A172 (cell line): ENCODE measurements at places on chromosomes 6 and 20. TPM values are rescaled to one million over a fixed set of nuclear protein-coding genes. Genes with fewer than 3 reads are reported as not detected.
A peak's percentile ranks its signal among the peaks of the same experiment; 100 is the strongest.

DNA sequence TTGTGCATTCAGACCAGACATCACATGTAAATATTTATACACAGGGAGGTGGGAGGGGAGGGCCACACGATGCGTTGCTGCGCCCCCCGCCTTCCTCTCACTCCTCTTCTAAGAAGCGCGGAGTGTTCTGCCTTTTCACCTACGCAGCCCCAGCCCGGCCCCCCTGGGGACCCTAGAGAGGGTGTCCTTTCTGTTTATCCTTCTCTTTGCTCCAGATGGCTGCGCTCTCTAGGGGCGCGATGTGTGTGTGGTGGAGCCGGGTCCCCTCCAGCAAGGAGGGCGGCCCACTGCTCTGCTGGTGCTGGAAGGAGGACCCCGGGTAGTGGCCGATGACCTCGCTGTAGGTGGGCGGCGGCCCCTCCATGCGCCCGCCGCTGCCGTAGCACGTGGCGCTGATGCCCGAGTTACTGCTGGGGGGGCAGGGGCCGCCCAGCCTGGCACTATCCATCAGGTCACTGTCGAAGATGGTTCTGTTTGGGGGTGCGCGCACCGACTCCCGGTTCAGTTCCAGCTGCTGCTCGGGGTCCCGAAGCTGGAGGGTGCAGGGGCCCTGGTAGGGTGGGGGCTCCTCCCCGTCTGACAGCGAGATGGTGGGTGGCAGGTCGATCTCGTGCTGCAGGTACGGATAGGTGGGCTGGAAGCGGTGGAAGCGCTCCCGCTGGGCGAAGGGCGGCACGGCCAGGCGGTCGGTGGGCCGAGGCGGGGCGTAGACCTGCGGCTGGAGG is 31.8 kb upstream of the ZBP1 start:
- no peak for DNase-seq

DNA sequence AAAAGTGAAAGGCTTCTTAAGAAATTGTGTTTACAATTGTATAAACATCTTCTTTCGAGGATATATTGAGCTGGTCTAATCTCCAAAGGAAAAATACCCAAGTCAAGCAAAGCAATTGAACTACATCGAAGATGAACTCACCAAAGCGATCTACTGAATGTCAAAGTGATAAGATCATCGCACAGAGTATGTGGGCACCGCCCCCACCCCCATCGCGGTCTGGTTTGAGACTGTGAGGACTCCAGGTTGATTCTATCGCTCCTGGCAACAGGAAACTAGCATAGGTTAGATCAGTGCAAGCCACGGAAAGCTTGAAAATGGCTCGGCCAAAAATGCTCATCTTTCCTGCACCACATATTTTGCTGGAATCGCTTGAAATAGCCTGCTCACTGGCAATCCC is 133.2 kb upstream of the RPS6KA2 start:
- no peak for DNase-seq

GRCh38 chr6:79420054-79420453 is 117.2 kb downstream of the LCA5 start:
- DNase-seq, result no peak

- DNase-seq, result no peak
Observed at GRCh38 chr6:169222126-169222525, 31.5 kb downstream of the THBS2 start.

DNA sequence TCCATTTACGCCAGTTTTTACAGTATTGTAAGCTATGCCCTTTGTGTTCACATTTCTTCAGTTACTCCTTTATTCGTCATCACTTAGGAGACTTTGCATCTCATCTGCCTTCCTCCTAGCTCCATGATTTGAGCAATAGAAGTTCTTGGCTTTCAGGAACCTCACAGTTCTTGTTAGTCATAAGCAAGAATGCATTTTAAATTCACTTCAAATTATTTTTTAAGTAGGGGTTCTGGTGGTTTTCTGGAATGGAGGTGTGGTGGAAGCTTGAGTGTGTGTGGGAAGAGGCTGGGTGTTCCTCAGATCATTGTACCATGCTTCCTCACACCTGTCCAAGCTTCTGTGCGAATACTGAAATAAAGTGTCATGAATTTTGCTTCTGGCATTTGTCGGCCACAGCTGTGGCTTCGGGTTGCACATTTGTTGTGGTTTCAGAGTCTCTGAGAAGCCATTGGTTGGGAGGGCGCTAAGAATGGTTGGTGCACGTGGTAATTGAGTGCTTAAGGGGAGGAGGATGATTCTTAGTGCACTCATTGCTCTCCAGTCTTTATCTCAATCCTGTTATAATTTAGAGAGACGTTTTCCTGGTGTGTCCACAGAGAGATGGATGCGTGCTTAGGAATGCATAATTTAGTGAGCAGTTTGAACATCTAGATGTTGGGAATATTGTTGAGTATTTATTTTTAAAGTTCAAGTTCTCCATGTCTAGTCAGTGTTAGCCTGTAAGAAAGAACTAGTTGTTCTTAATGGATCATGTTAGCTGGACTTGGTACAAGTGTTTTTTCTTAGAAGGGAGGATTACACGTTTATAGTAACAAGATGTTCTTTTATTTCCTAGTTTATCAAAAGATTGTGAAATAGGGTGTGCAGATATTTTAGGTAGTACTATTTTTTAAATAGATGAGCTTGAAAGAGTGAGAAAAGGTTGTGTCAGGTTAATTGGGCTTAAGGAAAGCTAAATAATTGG is 31.9 kb downstream of the FOXO3 start:
- peak; percentile 75 for DNase-seq

GRCh38 chr6:148166339-148166968 is 176.2 kb upstream of the SASH1 start:
- peak; percentile 46 for DNase-seq

- DNase-seq, result peak; percentile 89
Observed at GRCh38 chr6:33610067-33610466, 11.1 kb upstream of the ITPR3 start.

DNA sequence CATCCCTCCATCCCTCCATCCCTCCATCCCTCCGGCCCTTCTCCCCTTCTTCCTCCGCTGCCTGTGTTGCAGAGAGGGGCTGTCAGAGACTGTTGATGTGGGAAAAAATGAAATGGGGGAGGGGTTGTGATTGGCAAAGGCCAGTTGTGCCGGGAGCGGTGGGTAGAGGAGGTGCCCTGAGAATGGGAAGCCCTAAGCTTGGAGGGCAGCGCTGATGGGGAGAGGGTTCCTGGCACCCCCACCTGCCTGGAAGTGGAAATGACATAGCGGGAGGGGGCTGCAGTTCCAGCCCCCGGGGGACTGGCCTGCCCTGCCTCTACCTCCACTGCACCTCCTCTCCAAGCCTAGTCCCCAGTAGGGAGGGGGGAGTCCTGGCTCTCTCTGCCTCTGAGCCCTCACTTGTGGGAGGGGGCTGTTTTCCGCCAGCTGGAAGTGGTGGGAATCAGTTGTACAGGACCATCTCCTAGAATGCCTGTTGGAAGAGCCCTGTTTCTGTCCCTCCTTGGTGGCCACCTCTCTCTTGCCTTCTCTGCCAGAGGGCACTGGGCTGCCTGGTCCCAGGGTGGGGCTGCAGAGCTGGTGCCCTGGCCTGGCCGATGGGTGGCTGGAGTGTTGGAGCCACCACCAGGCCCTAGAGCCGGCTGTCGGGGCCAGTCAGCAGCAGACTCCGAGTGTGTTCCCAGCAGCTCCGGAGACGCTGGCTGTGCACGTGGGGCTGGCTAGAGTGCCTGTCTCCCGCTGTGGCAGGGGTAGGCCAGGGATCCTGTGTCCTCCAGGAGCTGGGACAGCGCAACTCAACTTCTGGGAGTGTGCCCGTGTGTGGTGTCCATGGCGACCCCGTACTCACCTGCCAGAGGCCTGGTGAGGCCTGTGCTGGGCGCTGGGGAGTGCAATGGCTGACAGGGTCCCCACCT is 1.5 kb downstream of the DLGAP4 start:
- no peak for DNase-seq

GRCh38 chr6:18330548-18331081 is 56.5 kb upstream of the RNF144B start:
- DNase-seq, result no peak

DNA sequence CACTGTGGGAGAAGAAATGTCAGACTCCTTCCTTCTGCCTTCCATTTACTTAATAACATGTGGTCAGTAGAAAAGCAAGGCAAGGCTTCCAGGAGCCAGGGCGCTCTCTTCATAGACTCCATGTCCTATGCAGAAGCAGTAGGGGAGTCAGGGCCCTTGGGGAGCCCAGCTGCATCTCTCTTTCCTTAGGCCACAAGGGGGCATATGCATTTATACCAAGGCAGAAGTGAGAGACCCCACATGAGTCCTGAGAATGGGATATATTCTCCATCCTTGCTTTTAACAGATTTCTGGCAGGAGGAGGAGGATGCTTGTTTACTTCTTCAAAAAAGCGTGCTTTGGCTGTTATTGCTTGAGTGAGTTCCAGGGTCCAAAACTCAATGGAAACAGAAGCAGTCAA is 198.5 kb downstream of the HIVEP2 start:
- no peak for DNase-seq

- no peak for DNase-seq
Observed at GRCh38 chr20:33348136-33348937, 53.0 kb downstream of the CDK5RAP1 start.

COL9A1 gene
- total RNA-seq, result not detected in 2 replicates

SSTR4 gene
- total RNA-seq, result not detected in 2 replicates

CTCFL gene
- total RNA-seq, result not detected in 2 replicates

SPACA1 gene
- total RNA-seq, result not detected in 2 replicates

CEP250 gene
- 18.4 and 21.4 TPM in 2 replicates for total RNA-seq

CARMIL1 gene
- total RNA-seq, result 11.6 and 12.4 TPM in 2 replicates

IPCEF1 gene
- 0.17 and 0.47 TPM in 2 replicates for total RNA-seq

PDE7B gene
- total RNA-seq, result 0.05 TPM in 1 of 2 replicates, not detected in the other
